ENCODE measurements at places on chromosomes 5 and 9.

- no peak for DNase-seq
These were observed 33.4 kb upstream of the NR3C1 start for GRCh38 chr5:143436871-143437270.

DNA sequence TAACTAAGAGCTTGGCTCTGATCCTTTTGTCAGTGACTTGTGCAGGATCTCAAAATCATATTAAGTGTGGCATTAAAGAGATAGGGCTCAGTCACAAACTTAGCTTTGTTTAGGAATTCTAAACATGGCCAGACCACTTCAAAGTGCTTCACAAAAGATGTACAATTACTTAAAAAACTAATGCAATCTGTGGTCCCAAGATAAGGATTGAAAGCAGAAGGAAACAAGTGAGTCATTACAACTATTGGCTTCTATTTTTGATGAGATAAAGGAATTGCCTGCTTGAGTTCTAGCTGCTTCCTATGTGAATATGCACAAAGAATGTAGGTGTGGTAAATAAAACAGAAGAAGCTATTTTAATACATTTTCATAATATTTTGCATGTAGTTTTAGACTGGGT is 44.9 kb upstream of the SLC12A2 start:
- peak; percentile 60 for DNase-seq

GRCh38 chr9:89365532-89365912 is 47.2 kb downstream of the SECISBP2 start:
- no peak for DNase-seq

- no peak for DNase-seq
These were observed 5.6 kb upstream of the NTNG2 start for GRCh38 chr9:132156262-132156661.

DNA sequence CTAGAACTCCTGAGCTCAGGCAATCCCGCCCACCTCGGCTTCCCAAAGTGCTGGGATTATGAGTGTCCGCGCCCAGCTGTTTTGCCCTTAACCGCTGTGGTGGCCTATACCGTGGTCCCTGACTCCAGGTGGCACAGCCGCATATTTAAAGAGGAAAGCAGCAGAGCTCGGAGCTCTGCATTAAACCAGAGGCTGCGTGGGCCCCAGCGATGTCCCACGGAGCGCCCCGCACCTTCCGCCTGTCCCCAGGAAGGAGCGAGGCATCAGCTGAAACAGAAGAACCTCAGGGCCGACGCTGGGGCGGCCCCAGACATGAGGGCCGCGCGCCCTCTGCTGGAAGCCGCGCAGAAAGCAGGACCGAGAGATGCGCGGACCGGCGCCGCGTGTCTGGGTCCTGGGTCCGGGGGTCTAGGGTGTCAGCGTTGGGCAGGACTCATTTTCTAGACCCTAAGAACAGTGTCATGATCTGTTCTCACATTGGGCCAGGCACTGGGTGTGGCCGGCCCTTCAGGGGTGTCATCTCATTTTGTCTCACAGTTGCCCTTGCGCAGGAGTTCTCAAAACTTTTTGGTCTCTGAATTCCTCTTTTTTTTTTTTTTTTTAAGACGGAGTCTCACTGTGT is 37.7 kb downstream of the LAMC3 start:
- peak; percentile 74 for DNase-seq

GRCh38 chr9:27209034-27209433 is 87.9 kb downstream of the EQTN start:
- no peak for DNase-seq

DNA sequence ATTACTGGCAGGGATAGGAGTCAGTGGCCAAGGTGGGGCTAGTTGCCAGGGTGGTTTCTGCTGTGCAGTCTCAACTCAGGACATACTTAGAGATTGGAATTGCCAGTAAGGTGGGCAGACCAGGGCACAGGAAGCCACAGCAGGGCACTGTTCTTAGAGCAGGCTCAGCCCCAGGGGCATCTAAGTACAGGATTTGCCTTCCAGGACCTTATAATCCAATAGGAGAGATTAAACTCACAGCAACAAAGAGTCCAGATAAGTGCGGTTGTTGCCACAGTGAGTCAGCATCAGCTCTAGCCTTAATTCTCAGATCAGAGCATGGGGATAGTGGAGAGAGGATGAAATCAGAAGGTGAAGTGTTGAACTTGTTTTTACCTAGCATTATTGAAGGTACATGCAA is 265.8 kb upstream of the TRPC7 start:
- no peak for DNase-seq

GRCh38 chr9:109558718-109559151 is 60.6 kb upstream of the PTPN3 start:
- DNase-seq, result no peak

- no peak for DNase-seq
These were observed 1.7 kb upstream of the EGFL7 start for GRCh38 chr9:136660971-136661550.

- no peak for DNase-seq
These were observed 42.5 kb upstream of the NEURL1B start for GRCh38 chr5:172598251-172599203.

DNA sequence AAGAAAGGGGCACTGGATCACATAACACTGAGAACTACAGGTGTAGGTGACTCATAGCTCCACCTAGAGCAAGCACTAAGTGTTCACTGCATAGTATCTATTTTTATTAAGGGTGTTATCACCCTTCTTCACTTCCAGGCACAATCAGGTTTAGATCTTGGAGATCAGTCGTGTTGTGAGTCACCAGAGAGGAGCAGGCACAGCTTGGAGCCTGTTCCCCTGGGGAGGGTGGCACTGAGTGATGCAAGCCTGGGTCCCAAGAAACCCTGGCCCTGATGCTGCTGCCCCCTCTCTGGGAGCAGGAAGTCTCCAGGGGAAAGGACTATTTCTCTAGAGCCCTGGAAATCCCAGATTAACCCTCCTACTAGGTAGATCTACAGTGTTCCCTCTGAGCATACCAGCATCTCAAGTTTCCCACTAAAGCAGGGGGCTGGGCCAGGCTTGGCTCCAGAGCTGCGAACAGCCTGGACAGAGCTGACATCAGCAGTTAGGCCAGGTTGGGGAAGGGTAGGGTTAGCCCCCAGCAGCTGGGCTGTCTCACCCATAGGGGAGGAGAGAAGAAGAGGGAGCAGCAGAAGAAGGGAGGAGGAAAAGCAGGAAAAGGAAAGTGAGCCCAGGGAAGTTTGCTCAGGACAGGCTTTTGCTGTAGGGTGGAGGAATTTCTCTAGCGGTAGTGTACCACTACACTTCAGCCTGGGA is 28.1 kb upstream of the SPINK4 start:
- no peak for DNase-seq

DNA sequence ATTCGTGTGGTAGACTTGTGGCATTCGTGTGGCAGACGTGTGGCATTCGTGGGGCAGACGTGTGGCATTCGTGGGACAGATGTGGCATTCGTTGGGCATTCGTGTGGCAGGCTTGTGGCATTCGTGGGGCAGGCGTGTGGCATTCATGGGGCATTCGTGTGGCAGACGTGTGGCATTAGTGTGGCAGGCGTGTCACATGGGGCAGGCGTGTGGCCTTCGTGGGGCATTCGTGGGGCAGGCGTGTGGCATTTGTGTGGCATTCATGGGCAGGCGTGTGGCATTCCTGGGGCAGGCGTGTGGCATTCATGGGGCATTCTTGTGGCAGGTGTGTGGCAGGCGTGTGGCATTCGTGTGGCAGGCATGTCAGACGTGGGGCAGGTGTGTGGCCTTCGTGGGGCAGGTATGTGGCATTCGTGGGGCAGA is 106.0 kb downstream of the EHMT1 start:
- peak; percentile 10 for DNase-seq

DNA sequence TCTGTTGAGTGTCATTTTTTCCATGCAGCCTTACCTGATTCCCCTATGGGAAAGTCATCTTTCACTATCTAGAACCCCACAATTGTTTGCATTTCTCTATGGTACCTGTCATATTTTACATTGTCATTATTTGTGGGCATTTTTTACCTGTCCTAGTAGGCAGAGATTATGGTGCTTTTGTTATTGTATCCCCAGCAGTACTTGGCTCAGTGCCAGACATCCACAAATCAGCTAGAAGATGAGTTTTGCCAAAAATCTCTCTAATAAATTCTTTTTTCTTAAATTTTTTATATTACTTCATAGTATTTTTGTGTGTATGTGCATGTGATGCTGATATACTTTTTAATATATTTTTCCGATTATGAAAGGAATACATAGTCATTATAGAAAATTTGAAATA is 13.2 kb downstream of the GARNL3 start:
- no peak for DNase-seq

GRCh38 chr5:148794729-148795561 is 31.5 kb upstream of the ADRB2 start:
- DNase-seq, result no peak

GRCh38 chr5:27778121-27778520 is 739.7 kb upstream of the CDH9 start:
- DNase-seq, result no peak

- DNase-seq, result no peak
These were observed 250.4 kb upstream of the ST8SIA4 start for GRCh38 chr5:101153526-101153925.

- no peak for DNase-seq
These were observed 631 bp upstream of the RCL1 start for GRCh38 chr9:4792054-4792571.

- DNase-seq, result no peak
These were observed 173.3 kb downstream of the TRIO start for GRCh38 chr5:14316471-14316870.

GRCh38 chr5:9337928-9338595 is 207.8 kb downstream of the SEMA5A start:
- DNase-seq, result no peak

DNA sequence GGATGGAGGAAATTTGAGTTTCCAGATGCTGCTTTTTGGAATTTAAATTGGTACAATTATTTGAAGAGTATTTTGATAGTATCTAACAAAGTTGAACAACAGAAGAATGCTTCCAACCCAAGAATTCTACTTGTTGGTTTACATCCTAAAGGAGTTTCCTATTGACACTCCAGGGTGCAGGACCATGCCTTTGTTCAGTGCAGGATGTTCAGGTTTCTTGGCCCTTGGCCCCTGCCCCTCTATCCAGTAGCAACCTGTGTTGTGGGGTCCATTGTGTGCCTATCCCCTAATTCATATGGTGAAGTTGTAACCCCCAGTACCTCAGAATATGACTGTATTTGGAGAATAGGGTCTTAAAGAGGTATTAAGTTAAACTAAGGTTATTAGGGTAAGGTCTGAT is 750.0 kb upstream of the ZNF608 start:
- no peak for DNase-seq

- no peak for DNase-seq
These were observed 90.1 kb downstream of the PAPPA start for GRCh38 chr9:116243708-116244107.

GRCh38 chr9:88013035-88013434 is 38.7 kb upstream of the CDK20 start:
- no peak for DNase-seq

- DNase-seq, result no peak
These were observed 70.8 kb downstream of the PRELID2 start for GRCh38 chr5:145764325-145764724.

DNA sequence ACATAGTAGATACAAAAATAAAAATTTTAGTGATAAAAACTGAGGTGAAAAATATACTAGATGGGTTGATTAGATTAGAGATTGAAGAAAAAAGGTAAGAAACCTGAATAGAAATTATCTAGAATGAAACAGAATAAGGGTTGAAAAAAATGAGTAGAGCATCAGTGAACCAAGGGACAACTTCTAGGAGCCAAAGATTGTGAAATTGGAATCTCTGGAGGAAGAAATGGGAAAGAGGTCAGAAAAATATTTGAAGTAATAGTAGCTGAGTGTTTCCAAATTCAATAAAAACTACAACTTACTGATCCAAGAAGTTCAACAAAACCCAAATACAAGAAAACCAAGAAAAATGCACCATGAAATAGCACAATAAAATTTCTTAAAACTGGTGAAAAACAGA is 116.6 kb upstream of the STARD4 start:
- no peak for DNase-seq

- DNase-seq, result no peak
These were observed 92.2 kb upstream of the ADAMTS19 start for GRCh38 chr5:129367883-129368282.

DNA sequence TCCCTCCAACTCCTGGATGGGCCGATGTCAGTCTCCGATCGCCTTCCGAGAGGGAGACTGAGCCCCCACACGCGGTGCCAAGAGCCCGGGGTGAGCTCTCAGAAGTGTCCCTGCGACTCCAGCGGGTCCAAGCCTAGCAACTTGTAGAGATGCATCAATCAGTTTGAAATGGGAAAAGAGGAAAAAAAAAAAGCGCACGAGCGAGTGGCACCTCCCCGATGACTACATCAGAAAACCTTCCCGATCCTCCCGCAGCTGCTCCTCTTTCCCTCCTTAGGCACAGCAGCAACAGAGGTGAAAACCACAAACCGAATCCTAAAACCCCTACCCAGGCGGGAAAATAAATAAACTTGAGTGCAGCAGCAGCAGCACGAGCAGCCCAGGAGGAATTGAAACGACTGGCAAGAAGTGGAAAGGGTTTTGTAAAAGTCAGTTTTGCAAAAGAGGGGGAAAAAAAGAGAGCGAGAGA is 1.0 kb upstream of the EFNA5 start:
- no peak for DNase-seq

DNA sequence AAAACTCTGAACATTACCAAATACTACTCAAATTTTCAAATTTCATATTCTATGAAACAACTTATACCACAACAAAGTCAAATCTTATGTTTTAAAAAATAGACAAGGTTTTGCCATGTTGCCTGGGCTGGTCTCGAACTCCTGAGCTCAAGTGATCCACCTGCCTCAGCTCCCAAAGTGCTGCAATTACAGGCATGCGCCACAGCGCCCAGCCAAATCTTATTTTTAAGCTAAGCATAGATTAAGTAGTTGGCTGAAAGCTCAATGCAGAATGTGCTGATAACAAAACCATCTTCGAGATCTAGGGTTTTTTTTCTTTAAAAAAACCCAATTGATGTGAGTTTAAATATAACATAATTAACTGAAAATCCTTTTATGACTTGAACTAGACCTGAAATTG is 6.4 kb downstream of the LMBRD2 start:
- peak; percentile 37 for DNase-seq

DNA sequence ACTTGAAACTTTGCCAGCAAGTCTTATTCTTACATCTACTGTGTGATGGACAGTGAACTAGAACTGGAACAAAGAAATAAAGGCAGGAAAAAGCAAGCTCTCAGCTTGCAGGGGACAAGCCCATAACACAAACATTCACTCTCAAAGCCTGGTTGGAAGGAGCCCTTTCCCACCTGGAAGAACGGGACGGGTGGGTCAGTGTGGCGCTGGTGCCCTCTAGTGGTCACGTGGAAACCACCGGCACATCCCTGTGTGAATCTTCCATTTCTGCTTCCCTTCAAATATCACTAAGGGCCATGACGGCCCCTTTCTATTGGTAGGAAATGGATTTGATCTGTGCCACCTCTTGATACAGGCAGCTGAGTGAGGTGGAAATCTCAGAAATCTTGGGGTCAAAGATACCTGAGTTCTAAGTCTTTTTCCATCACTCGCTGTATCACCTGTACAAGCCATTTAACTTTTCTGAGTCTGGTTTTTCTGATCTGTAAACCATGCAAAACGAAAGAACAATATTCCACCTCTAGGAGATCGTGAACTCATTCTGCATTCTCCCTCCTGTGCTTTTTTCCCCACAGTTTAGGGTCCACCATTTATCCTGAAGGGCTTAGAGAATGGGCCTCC is 211.6 kb downstream of the MSX2 start:
- peak; percentile 56 for DNase-seq
